ENCODE measurements at places on chromosomes 5 and 9.

GRCh38 chr9:128416432-128417019 is 4.1 kb upstream of the CERCAM start:
- no peak for DNase-seq

GRCh38 chr5:59840200-59840601 is 53.3 kb downstream of the PDE4D start:
- no peak for DNase-seq

GRCh38 chr5:177569894-177570293 is 15.5 kb upstream of the FAM193B start:
- no peak for DNase-seq

DNA sequence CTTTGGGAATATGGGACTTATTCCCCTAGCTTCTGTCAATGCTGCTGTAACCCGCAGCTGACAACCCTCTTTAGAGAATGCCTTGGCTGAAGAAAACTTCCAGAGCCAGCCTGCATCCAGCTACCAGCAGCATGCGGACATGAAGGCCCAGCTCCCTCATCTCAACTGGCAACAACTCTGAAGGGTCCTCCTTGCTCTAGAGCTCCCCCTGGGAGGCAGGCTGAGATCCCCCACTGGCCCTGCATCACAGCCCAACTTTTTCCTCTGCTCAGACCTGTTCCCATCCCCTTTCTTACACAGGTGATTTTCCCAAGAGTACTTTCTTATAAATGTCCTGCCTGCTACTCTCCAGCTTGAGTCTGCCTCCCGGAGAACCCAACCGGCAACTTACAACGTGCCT is 18.7 kb upstream of the WNT8A start:
- no peak for DNase-seq

DNA sequence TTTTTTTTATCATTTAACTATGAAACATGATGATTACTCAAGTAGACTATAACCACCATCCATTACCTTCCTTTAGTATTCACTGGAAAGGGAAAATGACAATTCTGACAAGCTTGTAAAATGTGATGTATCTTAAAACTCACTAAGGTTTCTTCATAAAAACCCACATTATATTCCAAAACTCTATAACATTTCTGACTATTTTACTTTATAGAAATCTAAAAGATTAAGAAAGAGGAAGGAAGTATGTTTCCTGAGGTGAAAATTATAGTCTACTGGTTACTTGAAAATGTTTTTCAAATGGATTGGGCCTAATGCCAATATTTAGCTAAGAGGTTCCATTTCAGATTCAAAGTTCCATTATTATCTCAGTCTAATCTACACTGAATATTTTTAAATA is 1982.2 kb upstream of the C9orf72 start:
- DNase-seq, result no peak

- DNase-seq, result no peak
Observed at GRCh38 chr9:29069376-29069775, 1496.1 kb upstream of the C9orf72 start.

DNA sequence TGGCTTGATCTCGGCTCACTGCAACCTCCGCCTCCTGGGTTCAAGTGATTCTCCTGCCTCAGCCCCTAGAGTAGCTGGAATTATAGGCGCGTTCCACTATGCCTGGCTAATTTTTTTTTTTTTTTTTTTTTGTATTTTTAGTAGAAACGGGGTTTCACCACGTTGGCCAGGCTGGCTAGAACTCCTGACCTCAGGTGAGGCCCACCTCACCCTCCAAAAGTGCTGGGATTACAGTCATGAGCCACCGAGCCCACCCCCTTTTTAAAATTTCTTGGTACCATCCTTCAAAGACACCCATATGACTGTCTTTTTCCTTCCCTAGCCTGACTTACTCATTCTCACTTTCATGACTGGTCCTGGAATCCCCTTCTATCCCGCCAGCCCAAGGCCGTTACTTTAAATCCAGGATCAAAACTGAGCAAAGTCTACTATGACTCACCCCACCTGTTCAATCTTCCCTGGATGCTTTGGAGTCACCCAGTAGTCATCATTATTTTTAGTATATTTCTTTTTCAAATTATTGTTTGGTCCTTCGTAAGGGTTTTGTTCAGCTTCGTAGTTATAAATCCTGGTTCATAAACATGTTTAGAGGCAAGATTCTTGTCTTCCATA is 1.2 kb upstream of the TBCA start:
- no peak for DNase-seq

GRCh38 chr9:121782514-121783110 is 131.2 kb downstream of the DAB2IP start:
- no peak for DNase-seq

GRCh38 chr9:123957731-123958130 is 27.8 kb upstream of the DENND1A start:
- no peak for DNase-seq

- DNase-seq, result no peak
Observed at GRCh38 chr5:125639858-125640257, 783.4 kb upstream of the GRAMD2B start.

- DNase-seq, result no peak
Observed at GRCh38 chr5:69295088-69295754, 37.4 kb downstream of the CCDC125 start.
